G401 (cell line): ENCODE measurements at places on chromosomes 2 and 18.

DNA sequence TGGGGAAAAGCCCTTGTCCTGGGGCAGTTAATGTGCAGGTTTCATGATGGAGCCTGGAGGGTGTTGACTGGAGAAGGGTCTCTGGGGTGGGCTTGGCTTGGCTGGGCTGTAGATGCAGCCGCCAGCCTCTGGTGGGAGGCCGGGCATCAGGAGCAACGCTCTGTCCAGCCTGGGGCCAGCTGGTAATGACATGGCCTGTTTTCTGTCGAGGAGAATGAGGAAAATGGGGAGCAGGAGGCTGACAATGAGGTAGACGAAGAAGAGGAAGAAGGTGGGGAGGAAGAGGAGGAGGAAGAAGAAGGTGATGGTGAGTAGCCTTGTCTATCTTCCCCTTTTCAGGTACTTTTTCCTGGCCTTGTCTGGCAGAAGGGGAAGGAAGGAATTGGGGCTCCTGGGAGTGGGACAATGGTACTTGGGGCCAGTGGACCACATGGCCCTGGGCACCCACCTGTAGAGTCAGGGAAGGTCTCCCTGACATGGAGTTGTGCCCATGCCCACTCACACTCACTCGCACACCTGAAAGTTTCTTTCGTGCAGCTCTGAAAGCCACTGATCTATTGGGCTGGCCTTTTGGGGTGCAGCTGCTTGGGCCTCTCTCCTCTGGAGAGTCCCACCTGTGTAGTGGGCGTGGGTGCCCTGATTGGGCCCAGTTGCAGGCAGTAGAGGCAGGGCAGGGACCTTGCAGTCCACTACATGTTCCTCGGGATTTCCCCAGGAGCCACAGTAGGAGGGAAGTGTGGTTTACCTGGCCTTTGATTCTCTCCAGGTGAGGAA lies 3.5 kb downstream of the PTMA start:
- no peak for DNase-seq

DNA sequence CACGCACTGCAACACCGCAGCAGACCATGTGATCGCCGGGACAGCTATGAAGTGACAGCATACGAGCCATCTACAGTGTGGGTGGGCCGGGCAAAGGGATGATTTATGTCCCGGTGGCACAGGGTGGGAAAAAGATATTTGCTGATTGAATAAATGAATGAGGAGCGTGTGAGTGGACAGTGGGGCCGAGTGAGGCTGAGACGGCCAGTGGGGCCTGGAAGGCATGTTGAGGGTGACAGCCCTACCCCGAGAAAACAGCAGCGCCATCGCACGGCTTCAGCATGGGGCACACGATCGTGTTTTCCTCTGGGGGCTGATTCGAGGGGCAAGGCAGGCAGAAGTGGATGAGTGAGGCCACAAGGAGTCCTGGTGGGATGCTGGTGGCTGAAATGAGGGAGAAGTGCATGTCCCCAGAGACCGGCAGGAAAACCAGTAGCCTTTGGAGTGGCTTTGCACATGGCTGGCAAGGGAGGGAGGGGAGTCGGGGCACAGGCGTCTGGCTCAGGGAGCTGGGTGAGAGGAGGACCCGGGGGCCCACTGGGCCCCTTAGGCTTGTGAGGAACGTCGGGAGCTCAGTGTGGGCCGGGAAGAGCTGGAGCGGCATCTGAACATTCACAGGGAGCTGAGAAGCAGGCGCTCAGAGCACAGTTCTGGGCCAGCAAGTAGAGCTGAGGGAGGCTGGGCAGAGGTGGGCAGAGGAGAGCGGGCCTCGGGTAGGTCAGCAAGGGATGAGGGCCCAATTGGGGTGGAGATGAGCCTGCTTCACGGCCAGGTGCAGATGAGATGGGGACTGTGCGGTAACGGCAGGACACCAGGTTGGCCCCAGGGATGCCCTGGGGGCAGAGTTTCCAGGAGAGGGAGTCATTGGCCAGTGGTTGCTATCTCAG lies 32.1 kb upstream of the MAL start:
- DNase-seq, result no peak

- DNase-seq, result no peak
These were observed 116.6 kb upstream of the PELI1 start for GRCh38 chr2:64260817-64261216.

DNA sequence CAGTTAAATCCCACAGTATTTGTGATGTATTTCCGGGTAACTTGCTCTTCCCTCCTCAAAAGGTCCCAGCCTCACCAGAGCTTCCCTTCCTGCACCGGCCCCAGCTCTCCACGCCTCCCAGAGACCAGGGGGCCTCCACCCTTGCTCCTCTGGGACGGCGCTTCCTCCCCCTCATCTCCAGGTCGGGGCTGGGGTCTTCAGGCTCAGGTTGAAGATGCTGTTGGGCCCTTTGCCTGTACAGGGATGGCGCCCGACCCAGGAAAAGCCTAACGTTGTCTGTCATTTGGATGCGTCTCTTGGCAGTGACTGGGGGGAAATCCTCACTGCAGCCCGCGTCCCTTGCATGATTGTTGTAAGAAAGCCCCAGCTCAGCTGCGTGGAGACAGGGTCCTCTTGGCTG lies 126.7 kb downstream of the TPO start:
- no peak for DNase-seq

DNA sequence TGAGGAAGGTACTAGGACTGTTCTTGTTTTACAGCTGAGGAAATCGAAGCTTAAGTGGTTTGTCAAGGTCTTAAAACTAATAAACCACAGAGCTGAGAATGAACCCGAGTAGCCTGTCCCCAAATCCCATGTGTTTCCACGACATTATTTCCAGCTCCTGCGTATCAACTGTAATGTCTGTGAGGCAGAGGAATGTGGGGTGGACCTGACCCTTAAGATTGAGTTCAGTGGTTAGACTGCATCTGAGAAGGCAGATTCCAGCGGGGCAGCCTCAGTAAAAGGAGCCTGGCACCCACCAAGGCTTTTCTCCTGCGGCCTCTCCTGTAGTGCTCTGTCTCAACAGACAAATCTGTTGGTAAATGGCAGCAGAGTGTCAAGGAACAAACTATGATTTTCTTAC lies 81.9 kb upstream of the TMEM178A start:
- DNase-seq, result no peak

DNA sequence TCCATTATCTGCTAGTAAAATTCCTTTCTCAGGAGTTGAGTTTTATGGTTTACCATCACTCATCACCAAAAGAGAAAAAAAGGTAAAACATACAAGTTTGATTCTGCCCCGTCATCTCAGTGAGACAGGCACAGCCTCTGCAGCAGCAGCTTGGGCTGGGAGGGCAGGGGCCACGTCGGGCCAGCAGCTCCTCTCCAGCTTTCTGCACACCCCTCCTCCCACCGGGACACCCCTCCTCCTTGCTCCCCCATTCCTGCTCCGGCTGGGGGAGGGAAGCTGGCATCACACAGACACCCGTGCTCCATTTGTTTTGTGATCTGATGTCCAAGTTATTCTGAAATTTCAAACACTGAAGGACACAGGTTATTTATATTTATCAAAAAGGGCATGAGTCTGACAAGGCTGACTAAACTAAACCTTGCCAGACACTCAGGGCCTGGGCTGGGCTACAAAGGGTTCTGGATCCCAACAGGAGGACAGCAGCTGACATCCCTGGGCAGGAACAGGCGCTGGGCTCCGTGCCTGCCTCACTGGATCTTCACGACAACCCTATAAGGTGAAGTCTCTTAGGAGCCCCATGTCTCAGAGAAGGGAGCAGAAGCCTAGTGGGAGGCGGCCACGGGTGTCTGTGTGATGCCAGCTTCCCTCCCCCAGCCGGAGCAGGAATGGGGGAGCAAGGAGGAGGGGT lies 71.4 kb downstream of the HDAC4 start:
- DNase-seq, result peak; percentile 12

- DNase-seq, result no peak
These were observed 3.4 kb downstream of the CYRIA start for GRCh38 chr2:16661936-16662839.

DNA sequence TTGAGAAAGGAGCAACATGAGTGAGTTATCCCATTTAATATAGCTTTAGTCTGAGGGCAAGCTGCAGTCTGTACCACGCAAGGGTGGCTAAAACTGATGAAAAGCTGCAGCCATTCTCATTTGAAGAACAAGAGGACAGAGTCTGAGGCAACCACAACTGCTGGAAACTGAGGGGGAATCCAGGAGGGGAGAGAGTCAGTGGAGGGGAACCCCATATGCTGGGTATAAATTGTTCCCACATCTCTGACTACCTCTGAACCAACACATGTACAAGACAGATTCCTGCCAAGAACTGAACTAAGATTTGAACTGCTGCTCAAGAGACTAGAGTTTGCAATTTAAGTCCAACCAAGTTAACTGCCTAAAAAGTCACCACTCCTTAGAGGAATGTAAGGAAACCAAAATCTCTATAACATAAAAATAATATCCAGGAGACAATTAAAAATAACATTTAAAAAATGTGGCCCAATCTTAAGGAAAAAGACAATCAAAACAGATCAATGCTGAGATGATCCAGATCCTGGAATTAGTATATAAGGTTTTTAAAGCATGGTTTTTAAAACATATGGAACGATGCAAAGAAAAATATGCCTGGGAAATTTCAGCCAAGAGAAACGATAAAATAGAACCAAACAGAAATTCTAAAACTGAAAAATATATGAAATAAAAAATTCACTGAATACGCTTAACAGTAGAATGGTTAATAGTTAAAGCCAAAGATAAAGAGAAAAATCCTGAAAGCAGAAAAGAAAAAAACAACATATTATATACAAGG lies 11.2 kb downstream of the CWC22 start:
- no peak for DNase-seq

- DNase-seq, result peak; percentile 29
These were observed 7.7 kb downstream of the LPIN1 start for GRCh38 chr2:11753886-11754699.

DNA sequence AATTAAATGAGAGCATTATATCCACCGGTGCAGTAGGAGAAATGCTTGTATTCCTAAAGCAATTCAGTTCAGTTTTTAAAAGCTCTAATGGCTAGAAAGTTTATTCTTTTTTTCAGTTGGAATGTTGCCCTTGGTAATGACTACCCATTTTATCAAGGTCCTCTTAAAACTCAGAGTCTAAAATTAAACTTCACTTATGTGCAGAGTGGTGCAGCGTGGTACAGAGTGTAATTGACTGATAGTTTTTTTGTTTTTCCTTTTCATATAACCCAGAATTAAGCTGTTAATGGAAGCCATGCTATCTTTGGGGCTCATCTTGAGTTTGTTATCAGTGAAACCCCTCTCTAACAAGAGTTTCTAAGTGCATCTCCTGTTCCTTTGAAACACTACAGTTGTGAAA lies 21.4 kb downstream of the NCOA1 start:
- no peak for DNase-seq

- no peak for DNase-seq
These were observed 43.9 kb upstream of the ACADL start for GRCh38 chr2:210269148-210269547.

DNA sequence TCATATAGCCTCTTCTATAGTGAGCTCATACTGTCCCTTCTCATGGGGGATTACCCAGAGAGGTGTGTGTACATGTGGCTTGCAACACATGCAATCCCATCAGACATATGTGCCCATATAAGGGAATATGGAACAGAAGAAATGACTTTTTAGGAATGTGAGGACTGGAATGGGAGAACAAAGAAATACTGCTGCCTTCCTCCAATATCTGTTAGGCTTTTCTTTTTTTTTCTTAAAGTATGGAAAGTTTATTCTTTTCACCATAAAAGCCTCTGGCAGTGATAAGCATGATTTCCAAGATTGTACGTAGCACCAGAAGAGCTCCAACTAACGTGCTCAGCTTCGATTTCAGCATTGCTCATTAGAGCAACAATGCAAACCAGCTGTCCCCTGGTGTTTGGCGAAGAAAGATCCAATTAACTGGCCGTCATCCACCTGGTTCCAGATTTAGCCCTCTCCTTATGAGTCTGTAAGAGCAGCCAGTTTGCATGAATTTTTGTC lies 113.6 kb downstream of the ADCYAP1 start:
- peak; percentile 2 for DNase-seq

DNA sequence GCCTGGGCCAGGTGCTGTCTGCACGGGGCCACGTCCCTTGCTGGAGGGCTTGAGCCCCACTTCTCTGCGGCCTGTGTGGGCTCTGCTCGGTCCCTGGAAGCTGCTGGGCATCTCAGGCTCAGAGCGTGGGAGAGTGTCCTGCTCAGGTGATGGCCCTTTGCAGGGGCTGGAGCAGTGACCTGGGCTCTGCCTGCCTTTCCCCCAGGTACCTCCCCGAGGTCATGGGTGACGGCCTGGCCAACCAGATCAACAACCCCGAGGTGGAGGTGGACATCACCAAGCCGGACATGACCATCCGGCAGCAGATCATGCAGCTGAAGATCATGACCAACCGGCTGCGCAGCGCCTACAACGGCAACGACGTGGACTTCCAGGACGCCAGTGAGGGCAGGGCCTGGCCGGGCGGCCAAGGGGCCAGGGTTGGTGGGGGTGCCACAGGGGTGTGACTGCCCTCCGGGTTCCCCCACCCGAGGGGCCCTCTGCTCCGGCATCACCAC lies 29.9 kb downstream of the GPC1 start:
- no peak for DNase-seq

DNA sequence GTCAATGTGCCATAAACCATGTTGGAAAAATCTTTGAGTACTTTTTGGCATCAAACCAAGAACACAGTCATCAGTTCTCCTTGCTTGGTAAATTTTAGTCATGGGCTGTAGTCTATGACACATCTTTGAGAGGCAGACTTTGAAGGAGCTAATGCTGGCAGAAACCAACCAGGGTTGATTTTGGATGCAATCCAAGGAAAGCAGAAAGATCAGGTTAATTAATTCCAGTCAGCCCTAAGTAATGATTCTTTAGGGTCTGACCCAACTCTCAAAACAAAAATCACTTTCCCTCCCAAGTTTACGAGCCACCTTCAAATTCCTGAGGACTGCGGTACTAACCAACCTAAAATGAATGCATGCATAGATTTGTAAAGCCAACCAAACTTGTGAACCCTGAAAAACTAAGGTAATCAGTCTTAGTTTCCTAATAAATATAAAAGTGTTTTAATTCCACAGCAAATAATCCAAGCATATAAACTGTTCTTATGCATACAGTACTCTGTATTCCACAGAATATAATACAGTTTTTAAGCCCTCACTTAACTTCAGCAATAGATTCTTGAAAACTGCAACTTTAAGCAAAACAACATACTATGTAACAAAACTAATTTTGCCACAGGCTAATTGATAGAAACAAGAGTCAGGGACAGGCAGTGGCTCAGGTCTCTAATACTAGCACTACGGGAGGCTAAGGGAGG lies 22.0 kb downstream of the AP1S3 start:
- DNase-seq, result no peak
